ENCODE measurements at places on chromosomes 1 and 21.

- DNase-seq = no peak
Observed at GRCh38 chr1:173995475-173995874, 26.7 kb downstream of the RC3H1 start.

GRCh38 chr1:17908945-17909344 lies 153.8 kb downstream of the ACTL8 start:
- DNase-seq = no peak

DNA sequence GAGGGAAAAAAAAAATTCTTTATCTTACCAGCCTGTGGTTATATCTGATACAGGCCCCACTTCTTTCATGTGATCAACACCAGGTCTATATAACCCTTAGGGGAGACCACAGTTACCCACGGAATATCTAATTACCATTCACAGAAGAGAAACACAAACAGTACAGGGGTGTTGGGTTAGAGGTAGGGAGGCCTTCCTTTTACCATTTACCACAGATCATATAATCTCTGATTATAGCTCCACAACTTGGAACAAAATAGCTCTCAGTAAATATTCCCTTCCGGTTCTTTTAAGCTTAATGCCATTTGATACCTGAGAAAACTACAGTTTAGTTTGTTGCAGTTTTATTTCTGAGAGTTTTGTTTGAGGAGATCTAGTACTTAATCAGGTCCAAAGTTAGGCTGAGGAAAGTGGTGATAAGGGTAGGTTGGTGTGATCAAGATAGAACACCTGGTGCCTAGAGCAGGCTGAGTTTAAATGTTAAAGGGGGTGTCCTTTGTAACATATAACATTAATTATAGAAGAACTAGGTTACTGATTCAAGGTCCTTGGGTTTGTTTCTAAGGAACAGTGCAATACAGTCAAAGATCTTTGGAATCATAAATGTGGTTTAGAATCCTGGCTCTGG lies 14.1 kb downstream of the EPB41 start:
- no peak for DNase-seq

- no peak for DNase-seq
Observed at GRCh38 chr1:76281306-76281705, 206.8 kb downstream of the ST6GALNAC3 start.

- DNase-seq = peak; percentile 47
Observed at GRCh38 chr1:150221552-150221951, 14.4 kb downstream of the ANP32E start.

- DNase-seq = no peak
Observed at GRCh38 chr1:15224974-15225373, 22.0 kb upstream of the FHAD1 start.

GRCh38 chr21:39006571-39007311 lies 176.5 kb downstream of the PSMG1 start:
- DNase-seq = no peak

DNA sequence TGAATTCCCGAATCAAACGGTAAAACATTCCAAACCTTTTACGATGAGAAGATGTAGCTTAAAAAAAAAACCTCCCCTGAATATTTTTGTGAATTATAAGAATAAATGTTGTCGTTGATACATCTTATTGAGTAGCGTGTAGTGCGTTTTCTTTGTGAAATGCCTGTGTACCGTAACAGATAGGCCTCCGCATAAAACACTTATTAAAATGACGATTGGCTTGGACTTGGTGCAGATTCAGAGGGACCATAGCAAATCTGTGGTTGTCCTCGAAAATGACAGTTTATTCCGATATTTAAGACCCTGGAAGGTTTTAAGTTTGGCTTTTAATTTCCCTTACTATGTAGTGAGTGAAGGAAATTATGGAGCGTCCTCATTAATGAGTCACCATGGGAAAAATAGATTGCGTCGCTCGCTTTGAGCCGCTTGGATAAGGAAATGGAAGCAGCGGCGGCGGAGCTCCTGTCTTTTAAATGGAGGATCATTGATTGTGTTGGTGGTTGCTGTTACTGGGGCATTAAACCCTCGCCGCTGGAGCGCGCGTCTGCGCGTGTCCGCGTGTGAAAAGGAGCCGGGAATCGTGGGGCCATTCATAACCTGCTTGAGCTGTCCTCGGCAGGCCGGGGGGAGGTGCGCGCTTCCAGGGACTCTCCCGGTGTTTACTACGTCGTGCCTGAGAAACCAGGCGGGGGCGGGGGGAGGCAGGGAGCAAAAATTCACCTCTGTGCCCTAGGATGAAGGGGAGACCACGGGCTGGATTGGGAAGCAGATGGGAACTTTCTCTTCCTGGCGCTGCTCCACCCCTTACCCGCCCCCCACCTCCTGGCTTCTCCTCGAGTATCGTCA lies 1.6 kb downstream of the SPEN start:
- DNase-seq = peak; percentile 34

- no peak for DNase-seq
Observed at GRCh38 chr1:65554829-65555228, 134.4 kb downstream of the LEPR start.

GRCh38 chr21:18369115-18369514 lies 34.5 kb downstream of the TMPRSS15 start:
- DNase-seq = no peak

- DNase-seq = no peak
Observed at GRCh38 chr1:29456685-29457435, 220.5 kb downstream of the PTPRU start.

DNA sequence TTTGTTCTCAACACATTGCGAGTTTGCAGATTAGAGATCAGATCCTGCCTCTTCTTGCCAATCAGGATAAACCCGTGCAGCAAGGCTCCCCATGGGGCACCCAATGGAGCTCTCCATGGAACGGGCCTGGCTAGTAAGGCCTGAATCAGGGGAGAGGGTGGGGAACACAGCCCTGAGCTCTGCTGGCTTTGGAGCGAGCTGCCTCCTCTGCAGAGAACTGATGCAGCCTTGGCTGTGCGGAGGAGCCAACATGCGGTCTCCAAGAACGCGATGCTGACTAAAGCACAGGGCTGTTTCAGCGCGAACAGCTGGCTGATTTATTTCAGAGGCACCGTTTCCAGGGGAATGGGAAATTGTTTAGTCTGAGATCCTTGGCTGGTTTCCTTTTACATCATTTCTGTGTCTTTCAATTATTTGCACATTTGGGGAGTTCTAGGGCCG lies 139.7 kb downstream of the TSEN15 start:
- peak; percentile 88 for DNase-seq

DNA sequence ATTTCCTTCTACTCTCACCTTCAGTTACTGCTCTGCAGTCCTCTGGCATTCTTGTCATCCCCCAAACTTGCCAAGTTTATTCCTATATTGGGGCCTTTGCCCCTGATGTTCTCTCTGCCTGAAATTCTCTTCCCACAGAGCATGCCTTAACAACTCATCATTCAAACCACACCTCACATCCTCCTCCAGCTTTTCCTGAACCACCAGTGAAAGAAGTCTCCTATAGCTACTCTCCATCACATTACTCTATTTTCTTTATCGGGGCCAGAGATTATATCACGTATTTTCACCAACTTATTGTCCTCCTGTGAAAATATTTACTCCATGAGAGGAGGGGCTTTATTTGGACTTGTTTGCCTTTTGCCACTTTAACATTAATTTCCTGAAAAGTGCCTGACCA lies 32.1 kb downstream of the EXTL2 start:
- DNase-seq = peak; percentile 31

GRCh38 chr1:212514056-212514614 lies 81.4 kb downstream of the NENF start:
- DNase-seq = peak; percentile 30

DNA sequence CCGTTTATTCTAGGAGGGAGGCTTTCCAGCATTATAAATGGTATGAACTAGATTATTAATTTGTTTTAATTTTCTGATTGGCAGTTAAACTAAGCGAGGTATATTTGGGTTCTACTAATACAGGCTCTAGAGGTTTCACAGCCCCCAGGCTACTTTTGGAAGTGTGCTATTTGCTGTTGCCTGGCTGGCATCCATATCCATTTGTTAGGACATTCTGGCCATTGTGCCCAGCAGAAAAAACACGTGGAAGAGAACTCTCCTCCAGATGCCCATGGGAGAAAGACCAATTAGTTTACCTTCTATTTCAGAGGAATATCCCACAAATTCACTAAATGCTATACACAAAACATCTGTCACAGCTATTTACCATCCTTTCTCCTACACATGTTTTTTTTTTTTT lies 29.3 kb downstream of the MACO1 start:
- DNase-seq = no peak

- no peak for DNase-seq
Observed at GRCh38 chr1:34898330-34898761, 31.1 kb downstream of the DLGAP3 start.

DNA sequence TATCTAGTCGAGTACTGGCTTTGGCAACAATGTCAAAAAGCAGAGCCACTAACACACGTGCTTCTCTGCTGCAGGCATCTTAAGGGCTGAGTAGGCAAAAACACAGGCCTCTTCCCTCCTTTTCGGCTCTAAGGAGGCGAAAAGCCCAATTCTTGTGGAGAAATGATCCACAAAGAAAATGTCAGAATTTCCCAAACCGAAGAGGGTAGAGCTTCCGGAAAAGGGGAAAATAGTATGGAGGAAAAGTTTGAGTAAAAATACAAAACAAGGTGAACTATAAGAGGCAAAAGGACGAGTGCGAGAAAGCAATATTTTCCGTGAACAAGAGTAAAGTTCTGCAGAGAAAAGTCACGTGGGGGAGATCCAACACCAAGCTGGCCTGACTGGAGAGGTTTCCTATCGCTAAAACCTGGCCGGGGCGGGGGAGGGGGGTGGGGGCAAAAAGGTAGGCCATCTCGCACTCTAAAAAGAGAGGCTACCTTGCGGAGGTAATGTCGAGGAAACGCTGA lies 551 bp downstream of the ZRANB2 start:
- peak; percentile 19 for DNase-seq

DNA sequence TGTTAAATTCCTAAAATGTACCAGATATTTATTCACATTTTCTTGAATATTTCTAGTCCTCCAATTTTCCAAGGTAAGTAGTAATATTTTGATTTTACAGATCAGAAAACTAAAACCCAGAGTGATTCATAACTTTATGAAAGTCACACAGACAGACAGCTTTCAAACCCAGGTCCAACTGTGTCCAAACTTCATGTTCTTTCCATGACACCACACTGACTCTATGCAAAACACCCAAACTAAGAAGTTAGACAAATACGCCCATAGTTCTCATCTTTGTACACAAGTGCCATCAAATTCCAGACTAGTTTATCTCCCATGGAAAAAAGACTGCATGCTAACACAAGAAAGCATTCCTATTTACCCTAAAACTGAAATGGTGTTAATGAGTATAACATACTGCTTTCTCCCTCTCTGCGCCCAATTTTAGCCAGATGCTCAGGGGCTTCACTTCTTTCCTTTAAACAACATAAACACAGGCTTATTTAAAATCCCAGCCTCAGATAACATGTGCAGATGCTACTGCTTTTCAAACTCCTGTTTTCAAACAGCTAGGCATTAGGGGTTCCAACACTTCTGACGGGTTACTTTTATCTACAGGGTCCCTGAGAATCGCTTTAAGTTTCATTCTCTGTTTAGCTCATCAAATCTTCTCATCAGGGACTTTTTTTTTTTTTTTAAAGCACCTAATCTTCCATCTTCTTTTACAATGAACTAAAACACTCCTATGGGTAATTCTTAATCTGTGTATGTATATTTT lies 44.6 kb downstream of the WASF2 start:
- DNase-seq = no peak

DNA sequence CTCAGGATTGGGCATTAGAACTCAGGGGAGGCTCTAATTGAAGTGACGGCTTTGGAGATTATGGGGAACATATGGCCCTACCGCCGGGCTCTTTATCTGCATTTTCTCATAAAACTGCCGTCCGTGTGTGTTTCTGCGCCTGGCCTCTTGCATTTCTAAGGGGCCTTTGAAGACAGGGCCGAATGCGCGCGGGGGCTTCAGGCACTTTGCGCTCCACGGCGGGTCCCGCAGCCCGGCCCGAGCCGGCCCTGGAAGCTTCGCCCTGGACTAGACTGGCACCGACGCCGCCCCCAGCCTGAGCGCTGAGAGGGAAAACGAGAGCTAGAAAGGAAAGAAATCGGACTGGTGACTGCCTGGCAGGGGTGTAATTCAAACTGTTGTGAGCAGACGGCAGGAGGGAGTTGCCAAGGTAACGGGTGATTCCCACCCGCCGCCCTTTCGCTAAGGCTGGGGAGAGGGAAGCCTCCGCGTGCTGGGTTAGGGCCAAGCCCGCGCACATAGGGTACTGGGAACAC lies 120.7 kb downstream of the LMX1A start:
- DNase-seq = no peak

DNA sequence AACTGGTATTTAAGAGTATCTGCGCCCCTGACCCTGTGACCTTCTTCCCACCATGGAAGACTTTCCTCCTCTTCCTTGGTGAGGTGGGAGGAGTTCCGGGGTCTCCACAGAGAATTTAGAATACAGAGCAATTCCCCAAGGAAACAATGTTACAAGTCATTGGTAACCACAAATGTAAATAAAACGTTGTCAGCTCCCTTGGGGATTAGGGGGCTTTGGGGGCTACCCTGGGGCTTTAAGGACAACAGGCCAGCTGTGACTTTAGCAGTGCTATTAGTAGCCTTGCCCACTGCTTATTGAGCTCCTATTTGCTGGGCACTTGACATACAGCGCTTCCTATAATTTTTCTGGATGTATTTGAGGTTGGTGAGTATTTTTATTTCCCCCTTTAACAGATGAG lies 69.0 kb downstream of the IGSF21 start:
- no peak for DNase-seq

- peak; percentile 73 for DNase-seq
Observed at GRCh38 chr1:10575616-10576015, 100.9 kb downstream of the PEX14 start.

- no peak for DNase-seq
Observed at GRCh38 chr1:62012836-62013235, 181.8 kb upstream of the L1TD1 start.

DNA sequence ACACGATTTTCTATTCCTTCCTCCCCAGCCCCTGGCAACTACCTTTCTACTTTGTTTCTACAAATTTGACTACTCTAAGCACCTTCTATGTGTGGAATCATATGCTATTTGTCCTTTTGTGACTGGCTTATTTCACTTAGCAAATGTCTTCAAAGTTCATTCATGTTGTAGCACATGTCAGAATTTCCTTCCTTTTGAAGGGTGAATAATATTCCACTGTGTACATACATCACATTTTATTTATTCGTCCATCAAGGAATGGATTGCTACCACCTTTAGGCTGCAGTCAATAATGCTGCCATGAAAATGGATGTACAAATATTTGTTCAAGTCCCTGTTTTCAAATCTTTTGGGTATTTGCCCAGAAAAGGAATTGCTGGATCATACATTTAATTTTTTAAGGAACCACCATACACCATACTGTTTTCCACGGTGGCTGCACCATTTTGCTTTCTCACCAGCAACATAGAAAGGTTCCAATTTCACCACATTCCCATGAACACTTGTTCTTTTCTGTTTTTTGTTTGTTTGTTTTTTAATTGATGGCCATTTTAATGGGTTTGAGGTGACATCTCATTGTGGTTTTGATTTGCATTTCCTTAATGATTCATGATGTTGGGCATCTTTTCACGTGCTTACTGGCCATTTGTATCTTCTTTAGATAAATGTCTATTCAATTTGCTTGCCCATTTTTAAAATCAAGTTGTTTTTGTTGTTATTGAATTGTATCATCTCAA lies 3.3 kb upstream of the PDZK1 start:
- no peak for DNase-seq
